ENCODE measurements at places on chromosomes 5 and 9. TPM values are rescaled to one million over a fixed set of nuclear protein-coding genes. Genes with fewer than 3 reads are reported as not detected.

GRCh38 chr9:119005162-119005561, 364.1 kb downstream of the BRINP1 start:
- no peak for DNase-seq

DNA sequence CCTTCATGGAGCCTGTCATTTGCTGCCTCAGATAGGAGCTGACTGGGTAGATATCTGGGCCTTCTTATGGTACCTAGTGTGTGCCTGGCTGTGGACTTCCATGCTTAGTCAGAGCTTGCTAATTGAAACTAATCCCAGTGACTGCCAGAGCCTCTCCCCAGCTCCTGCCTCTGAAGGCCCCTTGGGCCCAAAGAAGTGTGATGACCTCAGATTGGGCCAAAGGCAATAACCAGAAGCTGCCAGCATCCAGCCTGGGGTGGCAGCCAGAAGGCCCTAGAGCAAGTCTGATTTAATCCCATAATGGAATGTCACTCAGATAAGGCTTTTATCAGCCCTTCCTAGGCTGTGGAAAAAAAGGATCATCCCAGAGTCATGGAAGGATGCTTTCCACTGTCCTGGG, 17.1 kb upstream of the CDC23 start:
- peak; percentile 69 for DNase-seq

GRCh38 chr9:137455359-137455991, 3.7 kb downstream of the NSMF start:
- peak; percentile 23 for DNase-seq

- DNase-seq = no peak
Observed at GRCh38 chr9:6408320-6408719, 4.7 kb upstream of the UHRF2 start.

DNA sequence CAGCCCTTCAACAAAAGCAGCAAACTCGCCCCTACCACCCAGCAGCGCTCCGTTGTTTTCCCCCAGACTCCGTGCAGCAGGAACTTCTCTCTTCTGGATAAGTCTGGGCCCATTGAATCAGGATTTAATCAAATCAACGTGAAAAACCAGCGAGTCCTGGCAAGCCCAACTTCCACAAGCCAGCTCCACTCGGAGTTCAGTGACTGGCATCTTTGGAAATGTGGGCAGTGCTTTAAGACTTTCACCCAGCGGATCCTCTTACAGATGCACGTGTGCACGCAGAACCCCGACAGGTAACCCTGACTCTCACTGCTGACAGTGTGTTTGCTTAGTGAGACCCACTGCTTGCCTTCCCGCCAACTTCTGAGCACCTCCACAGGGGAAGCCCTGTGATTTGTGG, 81.8 kb downstream of the PRDM6 start:
- no peak for DNase-seq

DNA sequence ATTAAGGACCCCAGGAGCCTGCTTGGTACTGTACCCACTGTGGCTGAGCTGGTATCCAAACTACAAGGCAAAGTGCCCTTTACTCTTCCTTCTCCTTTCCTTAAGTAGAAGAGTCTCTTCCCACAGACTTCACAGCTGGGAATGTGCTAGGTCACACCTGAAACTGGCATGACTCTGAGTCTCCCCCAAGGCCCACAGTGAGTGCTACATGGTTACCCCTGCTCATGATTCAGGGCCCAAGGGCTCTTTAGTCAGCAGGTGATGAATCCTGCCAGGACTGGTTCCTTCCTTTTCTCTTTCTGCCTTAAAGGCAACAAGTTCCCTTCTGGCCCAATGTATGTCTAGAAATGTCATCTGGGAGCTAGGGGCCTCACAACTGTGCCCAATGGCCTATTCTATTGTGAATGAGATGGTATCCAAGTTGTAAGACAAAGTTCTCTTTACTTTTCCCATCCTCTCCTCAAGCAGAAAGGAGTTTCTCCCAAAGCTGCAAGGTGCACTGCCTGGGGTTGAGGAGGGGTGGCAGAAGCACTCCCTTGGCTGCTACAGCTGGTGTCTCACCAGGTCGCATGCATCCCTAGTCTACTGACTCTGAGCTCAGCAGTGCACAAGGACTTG, 134.4 kb downstream of the TMEM38B start:
- no peak for DNase-seq

- DNase-seq = no peak
Observed at GRCh38 chr5:69305512-69305911, 27.1 kb downstream of the CCDC125 start.

DNA sequence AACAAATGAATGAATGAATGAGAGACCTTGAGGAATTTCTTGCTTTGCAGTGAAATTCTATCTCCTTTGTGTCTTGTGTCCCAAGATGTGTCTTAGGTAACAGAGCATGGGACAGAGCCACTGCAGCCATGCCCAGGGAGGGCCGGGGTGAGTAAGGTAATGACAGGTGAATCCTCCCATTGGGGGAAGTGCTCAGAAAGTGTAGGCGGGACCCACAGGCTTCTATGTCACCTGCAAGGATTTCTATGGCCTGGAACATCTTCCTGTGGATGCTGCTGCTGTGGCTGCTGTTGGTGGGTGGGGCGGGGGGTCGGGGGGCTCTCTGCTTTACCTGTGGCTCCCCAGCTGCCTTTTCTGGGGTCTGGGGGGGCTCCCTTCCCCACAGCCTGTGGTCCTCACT, 133.6 kb upstream of the IER5L start:
- no peak for DNase-seq

GRCh38 chr9:113979343-113980127, 98.6 kb downstream of the AMBP start:
- DNase-seq = no peak

DNA sequence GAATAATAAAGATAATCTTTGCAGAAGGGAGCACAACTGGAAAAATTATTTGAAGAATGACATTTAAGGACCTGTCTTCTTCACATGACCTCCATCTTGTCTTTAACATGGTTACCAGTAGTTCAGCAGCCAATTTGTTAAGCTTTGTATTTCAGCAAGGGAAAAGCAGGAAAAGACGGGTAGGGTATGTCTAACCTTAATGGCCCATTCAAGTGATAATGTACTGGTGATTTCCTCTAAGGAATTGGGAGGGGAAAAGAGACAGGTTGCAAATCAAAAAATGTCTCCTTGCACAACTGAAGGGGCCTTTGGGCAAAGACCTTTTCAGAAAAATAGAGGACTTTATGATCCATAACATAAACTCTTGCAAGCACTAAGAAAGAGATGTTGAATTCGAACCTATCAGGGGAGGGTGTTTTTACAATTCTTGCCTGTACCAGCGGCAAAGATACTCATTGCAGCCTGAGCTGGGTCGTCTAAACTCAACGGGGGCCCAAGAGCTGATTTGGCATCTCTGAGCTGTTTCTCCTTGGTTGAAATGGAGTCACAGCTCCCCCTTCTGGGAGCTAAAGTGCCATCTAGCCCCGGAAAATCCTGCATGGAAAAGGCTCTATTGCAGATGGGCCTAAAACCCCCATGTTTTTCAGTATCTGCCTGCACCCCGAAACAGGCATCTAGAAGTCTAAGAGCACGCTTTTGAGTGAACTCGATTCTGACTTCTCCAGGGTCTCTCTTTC, 3.8 kb downstream of the BRINP1 start:
- no peak for DNase-seq

DNA sequence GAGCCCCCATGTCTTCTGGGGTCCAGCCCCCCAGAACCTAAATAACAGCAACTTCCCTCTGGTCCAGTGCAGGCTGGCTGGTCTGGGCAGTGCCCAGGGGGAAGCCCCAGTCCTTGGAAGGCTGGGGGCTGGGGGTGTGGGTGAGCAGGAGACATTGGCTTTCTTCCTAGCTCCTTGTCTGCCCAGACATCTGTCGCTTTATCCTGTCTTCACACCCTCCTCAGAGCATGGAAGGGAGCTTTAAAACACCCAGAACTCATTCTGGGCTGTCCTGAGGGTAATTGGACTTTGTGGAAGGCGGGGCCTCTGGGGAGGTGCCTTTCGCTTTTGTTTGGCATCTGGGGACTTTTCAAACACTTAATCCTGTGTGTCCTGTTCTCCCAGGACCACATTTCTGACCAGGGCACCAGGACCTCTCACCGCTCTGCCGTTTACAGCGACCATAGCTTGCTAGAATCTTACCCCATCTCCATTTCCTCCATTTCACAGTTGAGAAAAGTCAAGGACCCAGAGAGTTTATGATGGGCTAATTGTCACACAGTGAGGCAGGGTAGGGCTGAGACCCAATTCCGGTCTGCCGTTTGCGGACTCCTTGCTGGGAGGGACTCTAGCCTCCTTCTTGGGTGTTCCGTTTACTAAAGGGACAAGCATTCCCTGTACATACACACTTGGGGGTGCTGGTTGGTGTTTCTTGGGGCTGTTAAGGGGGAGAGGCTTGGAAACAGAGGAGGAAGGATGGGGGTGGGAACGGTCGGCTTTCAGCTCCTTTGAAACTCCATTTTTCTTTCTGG, 1.1 kb downstream of the GSN start:
- no peak for DNase-seq

DNA sequence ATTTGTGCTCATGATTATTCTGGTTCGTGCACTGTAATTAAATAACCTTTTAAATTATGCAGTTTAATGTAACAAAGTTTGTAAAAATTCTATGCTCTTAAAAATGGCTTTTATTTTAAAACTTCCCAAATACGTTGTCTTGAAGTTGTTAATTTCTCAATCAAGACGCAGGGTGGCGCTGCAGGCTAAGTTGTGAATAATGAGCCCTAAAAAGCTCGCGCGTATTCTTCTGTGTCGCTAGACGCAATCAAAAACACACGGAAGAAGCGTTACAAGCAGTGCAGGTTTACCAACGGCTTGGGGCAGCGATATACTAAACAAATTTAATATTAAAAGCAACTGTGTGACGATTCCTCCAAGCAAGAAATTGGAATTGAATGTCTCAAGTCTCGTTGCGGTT, at the start of gene PCDHB4:
Gene PCDHB4 (plus strand): TSS at position 256 of the 400 bp plus-strand sequence. CDS start 181 bp downstream, outside the sequence.
- DNase-seq = peak; percentile 36

GRCh38 chr5:6710070-6710469, 3.2 kb upstream of the TENT4A start:
- no peak for DNase-seq

DNA sequence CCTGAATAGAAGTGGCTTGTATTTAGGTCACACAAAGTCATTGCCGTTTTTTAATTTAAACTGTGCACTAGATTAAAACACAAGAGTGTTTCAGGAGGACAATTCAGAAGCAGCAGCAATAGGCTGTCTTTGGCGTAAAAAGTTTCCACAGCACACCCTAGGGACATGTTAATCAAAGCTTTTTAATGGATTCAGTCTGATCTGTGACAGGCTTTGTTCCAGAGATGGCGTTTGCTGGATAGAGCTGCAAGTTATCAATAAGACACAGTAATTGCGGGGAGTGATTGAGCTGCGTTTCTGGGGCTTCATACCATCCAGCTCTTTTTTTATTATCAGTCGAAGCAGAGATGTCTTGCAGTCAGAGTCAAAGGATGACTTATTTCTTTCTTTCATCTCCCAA, 300.3 kb downstream of the ZNF608 start:
- DNase-seq = no peak

DNA sequence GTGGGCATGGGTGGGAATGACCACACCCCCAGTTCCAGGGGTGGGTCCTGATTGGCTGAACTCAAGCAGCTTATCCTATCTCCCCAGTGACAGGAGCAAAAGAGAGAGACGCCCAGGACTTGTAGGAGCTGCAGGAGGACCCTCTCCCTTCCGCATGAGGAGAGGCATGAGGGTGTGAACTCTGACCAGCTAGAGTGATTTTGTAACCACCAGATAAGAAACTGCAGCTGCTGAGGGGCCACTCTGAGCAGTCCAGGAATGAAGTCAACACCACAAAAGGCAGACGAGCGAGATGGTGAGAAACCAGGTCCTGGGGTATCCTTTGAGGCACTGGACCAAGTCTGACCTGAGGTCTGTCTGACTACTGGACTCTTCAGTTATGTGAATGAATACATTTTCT, 521.9 kb downstream of the BNC2 start:
- no peak for DNase-seq

GRCh38 chr9:125820100-125820804, 73.1 kb downstream of the PBX3 start:
- DNase-seq = no peak

DNA sequence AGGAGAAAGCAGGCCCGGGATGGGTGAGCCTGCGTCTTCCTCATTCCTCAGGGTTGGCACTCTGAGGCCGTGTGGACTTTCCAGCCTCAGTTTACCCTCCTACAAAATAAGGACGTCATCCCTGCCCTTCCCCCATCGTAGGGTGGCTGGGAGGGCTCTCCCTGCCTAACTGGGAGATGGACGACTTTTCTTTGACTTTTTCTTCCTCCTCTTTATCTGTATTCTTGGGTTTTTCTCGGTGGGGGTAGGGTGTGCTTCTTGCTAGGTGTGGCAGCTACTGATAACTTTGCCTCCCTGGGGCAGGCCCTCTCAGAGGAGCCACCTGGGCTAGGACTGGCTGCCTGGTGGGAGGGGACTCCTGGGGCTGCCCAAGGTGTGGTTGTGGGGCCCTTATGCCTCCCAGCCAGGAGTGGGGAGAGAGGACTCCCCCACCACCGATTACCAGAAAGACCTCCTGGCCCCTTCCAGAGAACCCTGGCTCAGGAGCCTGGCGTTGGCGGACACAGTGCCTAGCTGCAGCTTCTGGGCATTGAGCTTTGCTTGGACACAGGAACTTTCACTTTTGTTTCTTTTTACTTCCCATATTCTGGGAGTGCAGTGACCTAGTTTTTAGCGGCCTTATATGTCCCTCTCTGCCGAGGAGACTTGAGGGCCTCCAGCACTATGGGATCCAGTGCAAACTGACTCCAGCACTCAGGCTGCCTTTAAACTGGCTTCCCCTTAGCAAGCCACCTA, 6.1 kb downstream of the GLIPR2 start:
- DNase-seq = peak; percentile 56

GRCh38 chr9:133786371-133786753, 48.2 kb upstream of the SARDH start:
- DNase-seq = no peak

- no peak for DNase-seq
Observed at GRCh38 chr5:155128786-155129512, 115.4 kb downstream of the KIF4B start.

- DNase-seq = no peak
Observed at GRCh38 chr5:122705851-122706250, 69.0 kb upstream of the SNX2 start.

GPRIN1 gene
- 0.56 TPM for total RNA-seq

TNFSF15 gene
- not detected for total RNA-seq

SHOC1 gene
- not detected for total RNA-seq

ANXA1 gene
- 53.1 TPM for total RNA-seq

Data from Right ventricle myocardium superior (tissue), 1 donor.